ENCODE measurements at places on chromosomes 11 and 22.
A peak's percentile ranks its signal among the peaks of the same experiment; 100 is the strongest.

DNA sequence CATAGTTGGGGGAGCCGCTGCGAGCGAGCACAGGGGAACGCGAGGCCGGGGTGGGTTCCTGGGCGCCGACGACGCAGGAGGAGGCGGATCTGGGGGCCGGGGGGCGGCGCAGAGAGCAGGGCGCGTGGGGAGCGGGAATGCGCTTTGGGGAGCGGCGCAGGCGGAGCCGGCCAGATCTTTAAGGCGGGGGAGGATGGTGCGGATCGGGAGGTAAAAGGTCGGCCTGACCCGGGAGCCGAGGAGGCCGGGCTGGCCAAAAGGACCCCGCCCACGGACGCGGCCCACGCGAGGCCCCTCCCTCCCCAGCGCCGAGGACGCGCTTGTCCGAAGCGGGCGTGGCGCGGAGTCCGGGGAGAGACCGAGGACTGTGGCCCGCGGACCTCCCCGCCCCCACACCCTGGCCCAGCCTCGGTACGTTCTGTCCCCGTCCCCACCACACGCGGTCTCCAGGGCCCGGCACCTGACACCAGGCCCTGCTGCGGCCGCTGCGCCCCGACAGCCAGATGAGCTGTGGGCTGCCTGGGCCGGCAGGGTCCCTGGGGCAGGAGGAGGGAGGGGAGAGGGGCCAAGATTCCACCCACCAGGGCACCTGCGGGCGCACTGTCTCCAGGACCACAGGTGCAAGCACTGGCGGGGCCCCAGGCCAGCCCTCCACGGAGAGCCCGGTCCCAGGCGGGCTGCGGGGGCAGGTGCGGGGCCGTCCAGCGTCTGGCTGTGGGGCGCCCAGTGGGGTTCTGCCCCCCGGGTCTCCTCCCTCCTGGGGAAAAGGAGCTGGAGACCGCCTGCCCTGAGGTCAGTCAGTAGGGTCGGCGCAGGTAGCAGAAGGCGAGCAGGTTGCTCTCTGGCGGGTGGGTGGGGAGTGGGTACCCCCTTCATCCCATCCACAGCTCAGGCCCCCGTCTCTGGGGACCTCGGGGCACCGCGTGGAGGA is 10.9 kb downstream of the PIM3 start:
- no peak for DNase-seq

GRCh38 chr11:13207665-13208594 is 69.7 kb upstream of the BMAL1 start:
- no peak for DNase-seq

DNA sequence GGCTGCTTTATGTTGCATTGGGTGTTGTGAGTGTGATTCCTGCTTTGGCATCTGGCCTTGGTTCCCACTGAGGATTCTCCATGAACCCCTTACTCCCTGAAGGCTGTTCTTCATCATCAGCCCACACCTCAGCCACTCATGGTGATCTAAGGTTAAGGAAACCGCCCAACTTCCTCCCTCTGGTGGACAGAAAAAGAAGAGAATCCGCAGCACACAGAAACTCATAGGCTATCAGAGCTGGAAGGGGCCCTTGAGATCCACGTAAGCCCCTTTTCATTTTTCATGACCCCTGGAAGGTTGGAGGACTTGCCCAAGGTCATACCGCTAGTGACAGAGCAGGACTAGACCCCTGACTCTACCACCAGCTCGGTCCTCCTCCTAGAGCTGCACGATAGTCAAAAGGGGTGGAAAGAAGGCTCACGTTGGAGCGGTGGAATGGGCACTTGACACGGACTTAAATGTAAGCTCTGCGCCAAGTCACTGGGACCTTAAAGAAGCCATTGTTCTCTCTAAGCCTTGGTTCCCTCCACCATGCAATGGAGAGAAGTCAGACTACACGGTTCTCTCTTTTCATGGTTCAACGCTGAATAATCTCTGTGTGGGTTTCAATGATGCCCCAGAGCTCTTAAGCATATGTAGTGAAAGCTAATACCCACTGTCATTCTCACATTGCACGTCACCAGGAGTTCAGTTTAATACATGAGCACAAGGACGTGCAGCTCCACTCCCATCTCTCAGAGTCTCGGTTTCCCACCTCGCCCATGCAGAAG is 83.6 kb upstream of the CRTAM start:
- no peak for DNase-seq

GRCh38 chr22:39256186-39256552 is 11.4 kb upstream of the PDGFB start:
- DNase-seq, result no peak

- no peak for DNase-seq
Observed at GRCh38 chr11:106161775-106162634, 84.5 kb downstream of the AASDHPPT start.

GRCh38 chr22:39616051-39616450 is 45.5 kb downstream of the CACNA1I start:
- DNase-seq, result no peak

GRCh38 chr11:128530118-128531074 is 57.0 kb downstream of the ETS1 start:
- no peak for DNase-seq

- no peak for DNase-seq
Observed at GRCh38 chr11:114225661-114226060, 70.5 kb upstream of the NNMT start.

GRCh38 chr11:130020323-130020722 is 17.7 kb upstream of the PRDM10 start:
- DNase-seq, result no peak

GRCh38 chr11:126640186-126640585 is 284.7 kb downstream of the ST3GAL4 start:
- no peak for DNase-seq

GRCh38 chr11:117575856-117576255 is 221.2 kb downstream of the DSCAML1 start:
- DNase-seq, result no peak

- DNase-seq, result no peak
Observed at GRCh38 chr11:115423728-115424459, 80.3 kb downstream of the CADM1 start.

- no peak for DNase-seq
Observed at GRCh38 chr11:92979176-92979575, 9.7 kb downstream of the MTNR1B start.

- DNase-seq, result no peak
Observed at GRCh38 chr11:36558571-36559413, 9.0 kb upstream of the RAG1 start.

- no peak for DNase-seq
Observed at GRCh38 chr22:40572976-40573375, 63.5 kb downstream of the MRTFA start.

DNA sequence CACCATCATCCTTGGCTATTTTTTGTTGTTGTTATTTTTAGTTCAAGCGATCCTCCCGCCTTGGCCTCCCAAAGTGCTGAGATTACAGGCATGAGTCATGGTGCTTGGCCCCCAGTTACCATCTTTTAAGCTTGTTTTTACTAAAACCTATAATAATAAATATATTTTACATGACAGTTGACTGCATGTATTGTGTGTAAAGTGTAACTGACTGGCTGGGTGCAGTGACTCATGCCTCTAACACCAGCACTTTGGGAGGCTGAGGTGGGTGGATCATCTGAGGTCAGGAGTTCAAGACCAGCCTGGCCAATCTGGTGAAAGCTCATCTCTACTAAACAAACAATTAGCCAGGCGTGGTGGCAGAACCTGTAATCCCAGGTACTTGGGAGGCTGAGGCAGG is 386.2 kb downstream of the TENM4 start:
- no peak for DNase-seq

DNA sequence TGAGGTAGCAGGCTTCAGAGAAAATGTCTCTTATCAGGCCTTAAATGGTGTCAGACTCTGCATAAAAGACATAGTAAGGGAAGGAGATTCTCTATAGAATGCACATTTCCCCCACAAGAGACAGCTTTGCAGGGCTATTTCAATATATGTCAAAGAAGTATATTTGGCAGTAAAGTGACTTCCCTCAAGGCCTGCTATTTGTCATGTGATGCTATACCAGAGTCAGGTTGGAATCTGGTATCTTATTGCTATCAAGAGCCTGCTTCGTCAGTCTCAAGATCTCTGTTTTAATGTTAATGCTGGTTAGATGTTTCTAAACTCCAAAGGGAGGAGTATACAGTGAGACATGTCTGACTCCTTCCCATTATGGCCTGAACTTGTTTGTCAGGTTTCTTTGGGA is 40.4 kb upstream of the MTMR2 start:
- no peak for DNase-seq

DNA sequence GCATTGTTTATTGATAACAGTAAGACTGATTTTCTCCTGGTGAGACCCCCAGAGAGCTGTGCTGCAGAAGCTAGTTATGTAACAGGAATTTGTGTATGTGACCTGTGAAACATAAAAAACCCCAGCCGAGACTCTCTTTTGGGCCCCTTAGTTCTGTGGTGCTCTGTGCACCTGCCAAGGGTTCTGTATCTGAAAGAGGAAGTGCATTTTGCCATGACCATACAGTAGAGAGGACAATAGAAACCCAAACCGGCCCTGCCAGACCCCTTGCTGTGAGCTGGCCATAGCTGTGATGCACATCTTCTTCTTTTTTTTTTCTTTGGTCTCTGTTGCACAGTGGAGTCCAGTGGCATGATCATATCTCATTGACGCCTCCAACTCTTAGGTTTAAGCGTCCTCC is 31.4 kb upstream of the APOL5 start:
- DNase-seq, result no peak

DNA sequence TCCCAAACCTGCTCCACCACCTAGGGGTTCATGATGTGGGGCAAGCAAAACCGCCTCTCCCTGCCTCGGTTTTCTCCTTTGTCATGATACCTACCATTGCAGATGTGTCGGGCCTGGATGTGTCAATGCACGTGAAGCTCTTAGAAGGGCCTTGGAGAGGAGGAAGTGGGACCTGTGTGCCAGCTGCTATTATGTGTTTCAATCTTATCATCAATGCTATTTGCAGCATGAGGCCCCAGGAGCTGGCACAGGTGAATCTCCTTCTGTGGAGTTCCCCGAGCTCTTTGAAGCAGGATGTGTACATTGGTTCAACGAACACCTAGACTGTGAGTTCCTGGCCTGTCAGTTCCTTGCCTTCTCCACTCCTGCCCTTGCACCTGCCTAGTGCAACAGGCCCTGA is 331.6 kb downstream of the CTTN start:
- DNase-seq, result no peak

- DNase-seq, result no peak
Observed at GRCh38 chr22:50114221-50115021, 24.6 kb downstream of the MOV10L1 start.

DNA sequence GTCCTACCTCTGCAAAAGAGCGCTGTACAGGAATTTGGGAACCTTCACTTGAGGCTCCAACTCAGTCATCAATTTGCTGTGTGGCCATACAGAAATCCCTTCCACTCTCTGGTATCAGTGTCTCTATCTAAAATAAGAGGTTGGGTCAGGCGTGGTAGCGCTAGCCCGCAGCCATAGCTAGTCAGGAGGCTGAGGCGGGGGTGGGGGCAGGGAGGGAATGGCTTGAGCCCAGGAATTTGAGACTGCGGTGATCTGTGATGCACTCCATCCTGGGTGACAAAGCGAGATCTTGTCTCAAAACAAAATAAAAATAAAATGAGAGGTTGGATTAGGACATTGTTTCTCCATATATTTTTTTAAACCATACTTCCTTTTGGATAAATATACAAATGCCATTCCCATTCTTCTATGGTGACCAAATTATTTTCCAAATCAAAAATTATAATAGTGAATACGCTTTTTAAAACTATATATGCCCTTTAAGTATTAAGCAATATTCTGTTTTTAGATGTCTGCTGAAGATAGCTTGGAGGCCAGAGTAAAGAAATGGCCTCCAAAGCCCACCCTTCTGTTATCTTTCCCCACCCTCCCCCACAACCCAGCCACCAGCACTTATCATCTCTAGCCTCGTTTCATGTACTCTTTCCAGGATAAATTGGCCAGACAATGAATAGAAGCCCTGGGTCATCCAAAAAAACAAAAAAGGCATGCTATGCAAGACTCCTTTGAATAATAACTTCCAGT is 87.2 kb downstream of the PLEKHA7 start:
- no peak for DNase-seq

- peak; percentile 70 for DNase-seq
Observed at GRCh38 chr11:102452461-102453301, at the start of gene TMEM123. Gene TMEM123, minus strand, starts transcription at chr11:102452765. Its CDS starts 142 bp downstream, at chr11:102452623.

- DNase-seq, result no peak
Observed at GRCh38 chr22:48488149-48488551, 1339.5 kb downstream of the BRD1 start.

DNA sequence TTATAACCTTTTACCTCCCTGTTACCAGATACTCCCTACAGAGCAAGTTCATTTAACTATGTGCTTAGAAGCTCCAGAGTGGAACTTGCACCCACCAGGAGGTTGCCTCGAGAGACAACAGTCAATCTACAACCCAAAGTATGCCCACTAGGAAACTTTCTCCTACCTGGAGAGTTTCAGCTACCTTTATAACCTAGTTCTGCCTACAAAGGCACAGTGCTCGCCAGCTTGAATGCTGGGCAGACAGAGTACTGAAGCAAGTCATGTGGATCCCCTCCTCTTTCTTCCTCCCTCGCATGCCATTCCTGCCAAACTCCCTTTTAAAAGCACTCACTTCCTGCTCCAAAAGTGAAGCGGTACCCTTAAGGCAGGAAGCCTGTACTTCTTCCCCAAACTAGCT is 258.9 kb downstream of the SWAP70 start:
- DNase-seq, result no peak

DNA sequence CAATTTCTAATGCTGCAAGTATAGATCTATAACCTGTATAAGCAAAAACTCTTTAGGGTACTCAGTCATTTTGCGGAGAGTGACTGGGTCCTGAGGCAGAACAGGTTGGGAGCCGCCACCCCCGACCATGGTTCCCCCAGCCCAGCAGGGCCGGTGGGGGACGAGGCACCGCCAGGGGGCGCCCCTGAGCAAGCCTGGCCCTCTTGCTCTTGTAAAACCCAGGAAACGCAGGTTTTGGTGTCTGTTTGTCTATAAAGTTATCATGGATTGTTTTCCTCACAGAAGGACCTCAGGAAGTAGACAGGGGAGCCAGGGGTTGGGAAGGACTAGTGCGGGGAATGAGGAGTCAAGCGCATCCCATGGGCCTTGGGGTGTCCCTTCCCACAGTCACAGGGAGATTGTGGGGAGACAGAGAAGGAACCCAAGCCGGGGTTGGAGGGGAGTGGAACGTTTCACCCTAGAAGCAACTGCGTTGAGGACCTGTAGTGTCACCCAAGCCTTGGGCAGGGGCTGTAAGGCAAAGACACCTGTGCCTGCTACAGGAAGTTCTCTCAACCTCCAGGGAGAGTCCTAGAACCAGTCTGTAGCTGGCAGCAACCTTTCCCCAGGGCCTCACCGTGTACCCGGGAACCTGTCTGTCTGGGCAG is 26.4 kb downstream of the KCTD17 start:
- peak; percentile 85 for DNase-seq

DNA sequence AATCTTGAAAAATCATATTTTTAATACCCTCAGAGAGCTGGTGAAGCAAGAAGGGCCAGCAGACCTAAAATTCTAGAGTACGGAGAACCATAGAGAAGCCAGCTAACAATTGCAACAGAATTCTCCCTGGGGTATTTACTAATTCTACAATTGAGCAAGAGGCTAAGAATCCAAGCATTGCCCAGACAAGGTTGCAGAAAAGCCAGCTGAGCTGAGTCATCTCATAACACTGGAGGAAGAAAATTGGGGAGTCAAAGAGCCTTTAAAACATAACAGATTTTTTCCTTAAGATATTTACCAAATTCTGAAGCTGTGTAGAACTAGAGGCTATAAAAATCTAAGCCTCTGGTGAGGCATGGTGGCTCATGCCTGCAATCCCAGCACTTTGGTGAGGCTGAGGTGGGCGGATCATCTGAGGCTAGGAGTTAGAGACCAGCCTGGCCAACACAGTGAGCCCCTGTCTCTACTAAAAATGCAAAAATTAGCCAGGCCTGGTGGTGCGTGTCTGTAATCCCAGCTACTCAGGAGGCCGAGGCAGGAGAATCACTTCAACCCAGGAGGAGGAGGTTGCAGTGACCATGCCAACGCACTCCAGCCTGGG is 13.6 kb upstream of the TMEM216 start:
- no peak for DNase-seq

GRCh38 chr22:49370627-49371301 is 456.9 kb downstream of the BRD1 start:
- no peak for DNase-seq

All from stimulated activated CD4-positive, alpha-beta T cell treated with anti-CD3 and anti-CD28 coated beads, Interleukin-1b, Interleukin-23, amount 100 ng/mL, for 1 hour (primary cell).